ENCODE measurements at places on chromosomes 13 and 19.

GRCh38 chr19:7505288-7505681 lies 10.6 kb upstream of the ZNF358 start:
- no peak for DNase-seq

- DNase-seq = no peak
These were observed 5.5 kb upstream of the GALP start for GRCh38 chr19:56170261-56170660.

DNA sequence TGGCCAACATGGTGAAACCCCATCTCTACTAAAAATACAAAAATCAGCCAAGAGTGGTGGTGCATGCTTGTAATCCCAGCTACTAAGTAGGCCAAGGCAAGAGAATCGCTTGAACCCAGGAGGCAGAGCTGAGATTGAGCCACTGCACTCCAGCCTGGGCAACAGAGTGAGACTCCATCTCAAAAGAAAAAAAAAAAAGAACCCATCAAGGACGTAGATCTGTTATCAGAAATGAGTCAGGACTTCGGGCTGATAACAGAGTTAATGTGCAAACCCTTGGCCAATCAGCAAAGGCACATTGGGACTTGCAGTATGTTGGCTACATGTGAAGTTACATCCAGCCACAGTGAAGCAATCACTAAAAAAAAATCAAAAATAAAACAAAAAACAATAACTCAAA lies 4.8 kb upstream of the LGALS7B start:
- no peak for DNase-seq

DNA sequence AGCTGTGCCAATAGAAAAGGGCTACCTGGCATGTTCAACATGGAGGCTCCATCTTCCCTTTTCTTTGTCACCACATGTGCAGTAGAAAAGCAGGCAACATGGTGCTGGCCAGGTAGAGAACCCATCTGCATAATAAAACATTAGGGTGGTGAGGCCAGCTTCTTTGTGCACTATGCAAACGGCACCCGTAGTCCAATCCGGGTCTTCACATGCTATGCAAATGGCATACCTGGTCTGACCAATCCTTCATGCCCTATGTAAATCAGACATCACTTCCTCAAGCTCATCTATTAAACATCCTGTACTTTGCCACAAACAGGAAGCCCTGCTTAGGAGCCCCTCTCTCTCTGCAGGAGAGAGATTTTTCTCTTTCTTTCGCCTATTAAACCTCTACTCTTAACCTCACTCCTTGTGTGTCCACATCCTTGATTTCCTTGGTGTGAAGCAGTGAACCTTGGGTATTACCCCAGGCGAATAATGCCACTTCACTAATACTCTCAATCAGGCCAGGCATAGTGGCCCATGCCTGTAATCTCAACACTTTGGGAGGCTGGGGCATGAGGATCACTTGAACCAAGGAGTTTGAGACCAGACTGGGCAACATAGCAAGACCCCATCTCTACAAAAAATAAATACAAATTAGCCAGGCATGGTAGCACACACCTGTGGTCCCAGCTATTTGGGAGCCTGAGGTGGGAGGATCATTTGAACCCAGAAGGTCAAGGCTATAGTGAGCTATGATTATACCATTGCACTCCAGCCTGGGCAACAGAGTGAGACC lies 111.3 kb upstream of the MRI1 start:
- no peak for DNase-seq

GRCh38 chr13:113451951-113452421 lies 1.3 kb downstream of the ADPRHL1 start:
- DNase-seq = no peak

GRCh38 chr13:112969692-112970338 lies 801 bp downstream of the MCF2L start:
- DNase-seq = no peak

DNA sequence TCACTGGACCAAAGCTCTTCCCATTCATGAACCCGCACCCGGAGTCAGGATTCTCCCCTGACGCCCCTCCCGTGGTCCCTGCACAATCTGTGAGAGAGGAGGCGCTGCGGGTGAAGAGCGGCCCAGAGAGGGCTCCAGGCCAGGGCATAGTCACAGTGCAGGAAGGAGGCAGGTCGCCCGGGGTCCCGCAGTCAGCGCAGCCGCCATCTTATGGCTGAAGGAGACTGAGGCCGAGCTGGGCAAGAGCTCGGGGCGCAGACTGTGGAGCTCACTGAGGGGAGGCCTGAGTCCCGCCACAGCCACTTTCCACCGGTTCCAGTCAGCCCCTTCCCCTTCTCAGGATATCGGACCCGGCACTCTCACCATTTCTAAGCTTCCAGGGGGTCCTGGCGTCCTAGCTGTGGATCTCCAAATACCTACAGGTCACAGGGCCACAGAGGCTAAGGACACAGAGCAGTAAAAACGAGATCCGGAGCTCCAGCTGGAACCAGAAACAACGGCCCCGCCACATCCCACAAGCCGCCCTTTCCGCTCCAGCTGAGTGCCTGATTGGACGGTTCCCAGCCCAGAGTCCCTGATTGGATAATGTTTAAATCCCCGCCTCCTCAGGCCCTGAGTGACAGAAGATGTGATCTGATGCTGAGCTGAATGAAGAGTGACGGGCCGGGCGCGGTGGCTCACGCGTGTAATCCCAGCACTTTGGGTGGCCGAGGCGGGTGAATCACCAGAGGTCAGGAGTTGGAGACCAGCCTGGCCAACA lies at the start of gene ZNF99:
Gene ZNF99 (minus strand): TSS at position 501 of the 760 bp plus-strand sequence. CDS start 135 bp downstream, at position 366.
- no peak for DNase-seq

GRCh38 chr13:63731896-63732295 lies 2316.2 kb upstream of the PCDH20 start:
- DNase-seq = no peak

- DNase-seq = no peak
These were observed 1471.7 kb upstream of the PRR20A start for GRCh38 chr13:55669051-55669450.

GRCh38 chr13:48831248-48831647 lies 144.5 kb upstream of the FNDC3A start:
- no peak for DNase-seq

DNA sequence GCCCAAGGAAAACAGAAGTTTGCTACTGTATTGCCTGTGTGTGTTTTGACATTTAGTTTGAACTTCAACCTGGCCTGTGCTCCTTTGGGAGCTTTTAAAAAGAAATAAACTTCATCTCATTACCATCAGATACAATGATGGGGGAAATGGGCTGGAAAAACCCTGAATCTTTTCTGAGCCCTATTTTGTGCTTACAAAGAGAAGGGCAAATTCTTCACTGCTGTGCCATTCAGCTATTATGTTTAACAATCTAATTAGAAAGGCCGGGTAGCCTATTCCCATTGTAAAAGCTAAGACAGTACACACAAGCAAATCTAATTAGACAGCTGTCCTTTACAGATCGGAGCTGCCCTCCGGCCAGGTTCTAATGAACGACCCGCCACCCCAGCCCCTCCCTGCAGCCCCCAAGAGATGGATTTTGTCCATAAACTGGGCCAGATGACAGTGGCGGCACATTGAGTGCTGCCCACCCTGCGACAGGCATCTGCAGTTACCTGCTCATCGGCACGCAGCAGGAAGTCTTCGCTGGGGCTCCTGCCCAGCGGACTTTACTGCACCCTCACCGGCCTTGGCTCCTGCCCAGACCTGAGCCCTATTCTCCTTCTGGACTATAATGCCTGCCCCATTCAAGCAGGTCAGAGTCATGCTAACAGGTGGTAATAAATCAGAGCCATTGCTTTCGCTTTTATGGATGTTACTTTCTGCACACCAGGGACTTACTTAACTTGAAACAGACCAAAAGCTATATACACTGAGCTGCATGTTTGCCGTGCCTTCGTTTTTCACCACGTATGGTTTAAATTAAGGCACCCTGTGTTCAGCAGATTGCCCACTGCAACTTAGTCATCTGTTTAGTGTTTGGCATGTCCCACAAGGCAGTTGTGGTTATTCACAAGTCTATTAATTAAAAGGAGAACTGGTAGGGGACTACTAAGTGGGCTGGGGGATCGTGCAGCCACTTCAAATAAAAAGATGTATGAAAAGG lies 549.6 kb downstream of the FGF9 start:
- no peak for DNase-seq

- no peak for DNase-seq
These were observed 5.4 kb downstream of the DIAPH3 start for GRCh38 chr13:60158321-60158801.

DNA sequence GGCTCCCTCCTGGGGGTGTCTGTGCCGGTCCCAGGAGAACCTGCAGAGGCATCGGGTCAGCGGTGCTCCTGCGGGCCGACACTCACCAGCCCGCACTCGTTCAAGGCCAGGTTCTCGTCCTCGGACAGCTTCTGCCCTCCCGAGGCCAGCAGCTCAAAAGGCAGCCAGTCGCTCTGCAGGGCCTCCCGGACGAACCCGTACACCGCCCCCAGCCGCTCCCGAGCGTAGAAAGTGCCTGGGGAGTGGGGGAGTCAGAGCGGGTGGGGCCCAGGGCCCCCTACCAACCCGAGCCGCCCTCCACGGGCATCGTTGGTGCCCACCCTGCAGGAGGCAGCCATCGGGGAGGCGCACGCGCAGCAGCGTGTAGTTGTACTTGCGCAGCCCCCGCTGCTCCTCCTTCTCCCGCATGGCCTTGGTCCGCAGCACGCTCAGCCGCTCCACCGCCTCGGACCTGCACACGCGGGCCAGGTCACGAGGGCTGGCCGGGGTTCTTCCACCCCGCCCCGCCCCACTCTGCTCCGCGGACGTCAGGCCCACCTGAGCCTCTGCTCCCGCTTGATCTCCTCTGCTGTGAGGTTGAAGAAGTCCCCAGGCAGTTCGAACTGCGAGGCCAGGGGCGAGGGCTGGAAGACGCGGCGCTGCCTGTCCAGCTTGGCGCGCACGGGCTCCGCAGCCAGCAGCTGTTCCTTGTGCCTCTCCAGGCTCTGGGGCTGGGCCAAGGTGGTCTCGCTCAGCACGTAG lies 11.5 kb downstream of the UBXN6 start:
- DNase-seq = no peak

DNA sequence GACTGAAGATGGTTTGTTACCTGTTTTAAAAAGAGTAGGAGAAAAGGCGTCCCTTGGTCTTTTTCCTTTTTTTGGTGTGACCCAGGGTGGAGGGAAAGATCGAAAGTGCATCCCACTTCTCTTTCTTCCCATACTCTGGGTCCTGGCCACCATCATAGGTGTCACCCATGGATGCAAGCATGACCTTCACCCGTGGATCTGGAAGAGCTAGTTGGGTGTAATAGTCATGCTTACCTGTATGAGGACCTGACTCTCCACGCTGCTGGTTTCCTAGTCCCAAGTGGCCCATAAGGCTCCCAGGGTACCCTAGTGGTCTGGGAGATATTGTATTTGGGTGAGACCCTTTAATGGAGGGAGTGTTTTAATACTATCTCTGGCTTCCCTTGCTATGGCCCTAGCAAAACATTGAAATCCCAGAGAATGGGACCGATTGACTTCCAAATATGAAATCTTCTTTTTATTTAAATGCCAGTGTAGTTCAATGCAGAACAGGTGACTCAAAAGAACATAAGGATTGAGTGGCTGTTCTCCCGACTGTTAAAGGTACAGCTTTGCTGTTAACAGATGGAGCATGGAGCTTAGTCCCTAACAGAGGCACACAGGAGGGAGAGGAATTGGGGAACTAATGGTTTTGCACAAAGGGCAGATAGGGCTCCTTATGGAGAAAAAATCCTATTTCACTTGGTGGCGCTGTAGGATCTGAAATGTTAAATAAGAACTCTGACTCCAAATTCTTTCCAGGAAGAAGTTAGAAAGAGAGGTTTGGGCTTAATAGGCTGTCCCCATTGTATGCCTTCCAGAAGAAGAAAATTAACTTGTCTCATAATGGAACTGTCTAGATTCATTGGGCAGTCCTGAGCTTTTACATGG lies 7.0 kb upstream of the ZNF550 start:
- DNase-seq = no peak

- DNase-seq = no peak
These were observed at the start of gene ELF1 for GRCh38 chr13:41019011-41019487. ELF1 (minus strand) TSS chr13:41019316; CDS start chr13:40982054, 37,262 bp downstream.

- DNase-seq = no peak
These were observed 32.0 kb downstream of the CCDC8 start for GRCh38 chr19:46381346-46381745.

- DNase-seq = no peak
These were observed 177.0 kb downstream of the RFC3 start for GRCh38 chr13:33994826-33995502.

DNA sequence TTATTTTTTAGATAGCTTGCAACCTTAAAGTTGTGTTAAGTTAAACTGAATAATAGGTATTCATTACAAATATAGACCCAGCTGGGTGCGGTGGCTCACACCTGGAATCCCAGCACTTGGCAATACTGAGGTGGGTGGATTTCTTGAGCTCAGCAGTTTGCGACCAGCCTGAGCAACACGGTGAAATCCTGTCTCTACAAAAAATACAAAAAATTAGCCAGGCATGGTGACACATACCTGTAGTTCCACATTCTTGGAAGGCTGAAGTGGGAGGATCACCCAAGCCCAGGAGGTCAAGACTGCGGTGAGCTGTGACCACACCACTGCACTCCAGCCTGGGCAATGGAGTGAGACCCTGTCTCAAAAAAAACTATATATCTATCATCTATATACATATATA lies 386.5 kb downstream of the PCDH17 start:
- no peak for DNase-seq

GRCh38 chr13:34152409-34152808 lies 334.5 kb downstream of the RFC3 start:
- DNase-seq = no peak

GRCh38 chr13:108031865-108032264 lies 183.5 kb downstream of the LIG4 start:
- DNase-seq = no peak

- no peak for DNase-seq
These were observed 18.5 kb downstream of the SLC27A1 start for GRCh38 chr19:17488593-17489391.

- peak; percentile 72 for DNase-seq
These were observed 107.4 kb upstream of the SLC7A1 start for GRCh38 chr13:29702912-29703351.

GRCh38 chr19:38727868-38728660 lies 16.2 kb downstream of the CAPN12 start:
- DNase-seq = no peak

GRCh38 chr19:13430790-13431582 lies 75.3 kb downstream of the CACNA1A start:
- no peak for DNase-seq

Measured in AG04449 (cell line).